ENCODE measurements at places on chromosomes 2 and 18.

GRCh38 chr2:134728163-134728562 lies 9.4 kb upstream of the TMEM163 start:
- DNase-seq = no peak

DNA sequence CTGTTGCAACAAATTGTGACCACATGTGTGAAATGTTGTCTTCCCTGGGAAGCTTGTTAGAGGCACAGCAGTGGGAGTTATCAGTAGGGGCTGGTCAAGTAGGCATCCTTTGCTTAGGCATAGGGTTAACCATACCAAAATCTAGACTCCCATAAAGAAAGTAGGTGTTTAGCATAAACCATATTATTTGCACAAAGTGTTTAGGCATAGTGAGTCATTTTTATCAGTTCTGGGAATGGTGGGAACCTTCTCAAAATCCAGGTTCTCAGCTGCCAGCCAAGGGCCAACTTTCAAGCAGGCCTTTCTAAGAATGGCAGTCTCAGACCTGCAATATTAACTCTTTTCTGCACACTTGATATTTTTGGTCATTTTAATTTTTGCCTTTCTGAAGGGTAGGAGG lies 88.5 kb downstream of the RAB3GAP1 start:
- DNase-seq = no peak

GRCh38 chr2:135791418-135792190 lies 45.4 kb downstream of the LCT start:
- no peak for DNase-seq

DNA sequence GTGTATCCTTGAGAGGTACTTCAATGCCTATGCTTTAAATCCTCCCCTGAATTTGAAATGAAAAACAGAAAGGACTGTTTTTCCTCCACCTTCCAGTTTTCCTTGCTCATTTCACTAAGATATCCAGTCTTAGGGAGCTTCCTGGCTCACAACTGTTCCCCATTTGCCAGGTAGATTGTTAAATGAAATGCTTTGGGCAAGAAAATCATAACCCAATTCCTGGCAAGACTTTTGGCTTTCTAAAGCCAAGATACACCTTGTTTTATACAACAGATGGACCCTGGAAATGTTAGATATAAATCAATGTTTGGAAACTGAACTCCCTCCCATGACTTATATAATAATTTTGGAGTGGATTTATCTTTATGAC lies 3.6 kb upstream of the CHMP3 start:
- no peak for DNase-seq

GRCh38 chr2:213234641-213235040 lies 49.6 kb upstream of the SPAG16 start:
- DNase-seq = no peak

DNA sequence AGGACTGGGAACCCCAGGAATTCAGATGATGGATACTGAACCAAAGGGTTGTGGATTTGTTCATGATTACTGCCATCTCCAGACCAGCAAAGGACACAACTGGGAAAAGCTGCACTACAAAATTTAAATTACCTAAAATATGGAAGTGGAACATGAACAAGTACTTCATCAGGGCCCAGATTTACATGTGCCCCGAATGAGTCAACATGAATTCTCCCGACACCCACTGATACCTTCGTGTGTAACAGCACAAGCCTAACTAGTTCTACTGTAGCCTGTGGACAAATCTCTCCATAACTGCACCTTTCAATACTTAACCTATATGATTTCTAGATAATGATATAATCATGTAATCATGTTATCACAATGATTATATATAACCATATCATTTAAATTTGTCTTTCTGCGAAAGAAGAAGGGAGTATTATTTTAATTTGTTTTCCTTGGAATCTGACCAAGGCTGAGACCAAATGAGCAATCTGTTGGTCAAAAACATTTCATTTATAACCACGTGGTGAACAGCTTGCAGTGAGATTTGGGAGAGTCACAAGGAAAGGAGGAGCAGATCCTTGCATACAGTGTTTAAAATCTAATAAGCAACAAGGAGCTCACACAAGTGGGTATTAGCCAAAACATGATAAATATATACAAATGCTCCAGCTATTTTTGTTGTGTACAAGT lies 70.5 kb downstream of the CACNB4 start:
- DNase-seq = no peak

DNA sequence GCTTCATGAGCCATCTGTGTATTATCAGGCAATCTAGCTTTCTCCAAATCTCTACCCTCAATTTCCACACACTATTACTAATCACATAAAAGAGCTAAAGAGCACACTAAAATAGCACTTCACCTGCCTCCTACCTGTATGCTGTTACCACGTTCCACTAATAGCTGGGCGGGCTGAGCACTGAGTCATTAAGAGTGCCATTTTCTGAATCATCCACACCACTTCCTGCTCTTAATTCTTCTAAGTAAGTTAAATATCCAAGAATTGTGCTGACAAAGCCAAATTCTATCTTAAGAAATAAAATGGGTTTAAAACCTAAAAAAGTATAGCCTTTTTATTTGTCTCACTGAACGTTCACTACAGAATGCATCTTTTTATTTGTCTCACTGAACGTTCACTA lies 35.7 kb downstream of the NOL10 start:
- DNase-seq = no peak

GRCh38 chr2:6978991-6979390 lies 61.8 kb downstream of the RNF144A start:
- no peak for DNase-seq

- no peak for DNase-seq
These were observed 49.5 kb downstream of the KCNE4 start for GRCh38 chr2:223101340-223102039.

- DNase-seq = no peak
These were observed 14.8 kb upstream of the MATN3 start for GRCh38 chr2:20027260-20027677.

DNA sequence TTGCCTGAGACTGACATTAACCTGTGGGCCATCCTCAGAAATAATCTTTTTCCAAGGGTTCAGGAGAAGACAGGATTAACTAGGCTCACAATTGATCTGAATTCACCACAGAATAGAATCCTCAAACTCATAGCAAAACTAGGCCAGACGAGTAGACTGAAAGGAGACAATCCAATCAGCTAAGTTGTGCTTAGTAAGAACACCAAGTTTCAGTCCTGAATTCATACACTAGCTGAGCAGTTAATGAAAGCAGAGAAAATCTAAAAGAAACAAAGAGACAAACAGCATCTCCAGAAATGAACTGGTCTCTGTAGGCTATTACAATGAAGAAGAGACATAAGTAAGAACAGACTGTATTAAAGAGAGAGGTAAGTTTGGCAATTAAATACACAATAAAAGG lies 89.5 kb downstream of the GORASP2 start:
- no peak for DNase-seq

- no peak for DNase-seq
These were observed 178.9 kb downstream of the GFPT1 start for GRCh38 chr2:69208023-69208595.

DNA sequence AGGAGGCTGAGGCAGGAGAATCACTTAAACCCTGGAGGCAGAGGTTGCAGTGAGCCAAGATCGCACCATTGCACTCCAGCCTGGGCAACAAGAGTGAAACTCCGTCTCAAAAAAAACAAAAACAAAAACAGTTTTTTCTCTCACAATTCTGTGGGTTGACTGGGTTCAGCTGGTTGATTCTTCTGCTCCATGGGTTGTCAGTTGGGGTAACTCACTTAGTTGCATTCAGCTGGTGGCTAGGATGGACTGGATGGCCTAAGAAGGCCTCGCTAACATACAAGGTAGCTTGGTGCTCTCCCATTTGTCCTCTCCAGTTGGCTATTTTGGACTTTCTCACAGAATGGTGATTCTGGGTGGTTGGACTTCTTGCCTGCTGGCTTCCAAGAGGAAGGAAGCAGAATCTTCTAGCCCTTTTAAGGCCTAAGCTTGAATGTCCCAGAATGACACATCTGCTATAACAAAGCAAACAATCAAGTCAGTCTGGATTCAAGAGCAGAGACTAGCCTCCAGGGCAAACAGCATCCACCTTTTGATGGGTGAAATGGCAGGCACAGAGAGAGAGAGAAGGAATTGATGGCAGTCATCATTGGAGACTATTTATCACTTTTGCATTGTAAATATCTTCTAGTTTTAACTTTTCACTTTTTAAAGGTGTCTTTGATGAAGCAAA lies 17.9 kb downstream of the LAMA3 start:
- DNase-seq = peak; percentile 9

- no peak for DNase-seq
These were observed 6.0 kb upstream of the PDCL3 start for GRCh38 chr2:100556746-100557145.

- DNase-seq = peak; percentile 65
These were observed 5.1 kb upstream of the GAL3ST2 start for GRCh38 chr2:241771286-241772062.

GRCh38 chr2:45857867-45858520 lies 206.5 kb downstream of the PRKCE start:
- DNase-seq = no peak

DNA sequence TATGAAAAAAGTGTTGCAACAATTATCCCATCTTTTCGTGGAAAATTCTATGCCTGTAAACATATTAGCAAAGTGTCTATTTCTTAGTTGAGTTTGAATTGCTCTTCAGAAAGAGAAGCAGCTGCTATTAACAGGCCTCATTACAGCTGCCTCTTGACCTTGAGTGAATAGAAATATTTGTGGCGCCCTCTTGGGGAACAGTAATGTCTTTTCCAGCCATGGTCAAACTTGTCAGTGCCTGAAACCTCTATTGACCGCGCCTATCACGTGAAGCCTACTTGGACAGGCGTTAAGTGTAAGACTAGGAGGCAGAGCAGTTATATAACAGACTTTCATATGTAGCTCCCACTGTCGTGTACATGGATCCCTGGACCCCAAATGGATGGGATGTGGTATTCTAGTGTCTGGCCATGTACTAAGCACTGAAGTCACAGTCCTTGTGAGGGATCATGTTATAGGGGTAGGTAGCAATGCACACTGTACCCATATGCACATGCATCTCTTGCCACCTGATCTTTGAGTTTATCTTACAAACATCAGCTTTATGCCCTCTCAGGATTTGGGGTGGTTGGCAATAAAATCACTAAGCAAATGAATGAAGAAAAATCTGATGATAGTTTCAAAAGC lies 245.0 kb downstream of the PTGR3 start:
- no peak for DNase-seq

DNA sequence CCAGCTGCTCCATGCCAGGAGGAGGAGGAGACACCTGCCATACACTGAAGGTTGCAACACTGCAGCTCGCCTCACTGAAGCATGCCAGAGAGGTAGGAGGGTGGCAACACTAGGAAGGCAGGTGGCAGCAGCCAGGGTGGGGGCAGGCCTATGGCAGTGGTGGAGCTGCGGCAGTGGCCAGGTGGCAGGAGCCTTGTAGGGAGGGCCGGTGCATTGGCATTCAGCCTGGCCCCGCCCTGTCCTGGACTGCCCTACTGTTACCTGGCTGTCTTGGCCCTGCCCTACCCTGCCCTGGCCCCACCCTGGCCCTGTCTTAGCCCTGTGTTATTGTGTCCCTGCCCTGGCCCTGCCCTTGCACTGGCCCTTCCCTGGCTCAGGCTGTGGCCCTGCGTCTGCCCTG lies 7.4 kb upstream of the ANKRD62 start:
- no peak for DNase-seq

DNA sequence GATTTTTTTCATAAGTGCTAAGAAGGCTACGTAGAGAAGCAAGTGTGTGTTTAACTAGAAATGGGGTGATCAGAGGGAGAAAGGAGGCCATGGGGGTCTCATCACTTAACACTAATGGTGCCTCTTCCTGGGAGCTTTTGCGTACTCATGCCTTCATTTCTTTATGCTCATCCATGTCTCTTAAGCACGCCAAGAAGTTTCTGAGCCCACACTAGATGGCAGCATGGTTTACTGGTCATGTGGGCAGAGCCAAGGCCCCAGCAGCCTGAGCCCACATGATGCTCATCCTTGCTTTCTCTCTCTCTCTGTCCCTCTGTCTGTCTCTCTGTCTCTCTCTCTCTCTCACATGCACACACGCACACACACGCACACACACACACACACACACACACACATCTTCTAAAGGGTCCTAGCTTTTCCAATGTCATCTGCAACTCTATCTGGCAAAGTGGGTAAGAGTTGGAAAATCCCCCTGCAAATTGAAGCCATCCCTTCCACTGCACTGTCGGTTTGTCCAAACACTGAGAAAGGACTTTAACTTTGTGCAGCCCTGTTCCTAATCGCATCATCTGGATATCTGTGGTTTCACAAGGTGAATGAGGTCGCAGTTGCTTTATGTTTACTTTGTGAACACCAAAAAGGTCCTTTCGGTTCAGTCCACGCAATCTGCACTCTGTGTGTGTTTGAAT lies 137.1 kb upstream of the CCDC68 start:
- DNase-seq = no peak

DNA sequence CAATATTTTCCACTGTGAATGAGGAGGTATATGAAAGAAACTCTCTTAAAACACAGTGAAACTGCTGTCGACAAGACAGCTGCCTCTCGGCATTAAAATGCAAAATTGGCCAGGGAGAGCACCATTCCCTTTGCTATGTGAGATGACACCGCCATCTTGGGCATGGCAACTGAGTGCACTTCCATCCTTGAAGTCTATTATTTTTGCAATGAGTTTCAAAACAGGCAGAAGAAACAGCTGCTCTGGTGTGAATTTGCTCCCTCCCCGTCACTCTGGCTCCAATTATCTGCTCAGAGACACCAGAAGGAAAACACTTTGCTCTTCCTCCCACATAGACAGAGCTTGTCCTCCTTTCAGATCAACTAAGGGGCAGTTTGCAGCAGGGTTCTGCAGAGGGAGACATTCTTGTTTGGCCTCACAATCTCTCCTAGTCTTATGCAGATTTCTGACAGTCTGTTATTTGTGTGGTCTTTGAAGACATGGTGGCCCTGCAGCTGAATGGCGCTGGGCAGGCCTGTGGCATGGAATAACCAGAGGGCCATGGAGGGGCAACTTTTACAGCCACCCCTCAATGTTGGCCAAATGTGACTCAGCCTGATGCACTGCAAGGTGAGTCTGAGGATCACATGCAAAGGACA lies 48.6 kb upstream of the SEC11C start:
- DNase-seq = no peak

GRCh38 chr18:60228609-60229595 lies 143.7 kb downstream of the MC4R start:
- DNase-seq = no peak

DNA sequence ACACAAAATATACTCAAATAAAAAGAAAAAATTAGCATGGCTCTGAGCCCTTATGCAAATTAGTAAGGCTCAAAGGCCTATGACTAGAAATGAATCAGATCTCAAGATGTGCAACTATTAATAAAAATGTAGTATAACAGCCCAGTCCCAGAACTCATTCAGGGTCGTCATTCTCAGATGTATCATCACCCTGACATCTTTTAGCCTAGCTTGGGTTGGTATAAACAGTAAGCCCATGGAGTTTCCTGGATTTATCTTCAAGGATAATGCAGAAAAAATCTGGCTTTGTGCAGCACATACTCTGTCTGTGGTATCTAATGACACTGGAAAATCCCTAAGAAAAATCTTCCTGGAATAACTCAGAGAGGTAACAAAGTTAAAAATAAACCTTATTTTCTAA lies 239.3 kb downstream of the ZNF385B start:
- DNase-seq = no peak

GRCh38 chr2:232772531-232772930 lies 3.8 kb downstream of the KCNJ13 start:
- no peak for DNase-seq

All from coronary artery (tissue), 2 donors.